Muscle of arm (tissue), 14 donors: ENCODE measurements at places on chromosomes 12 and 14. TPM values are rescaled to one million over a fixed set of nuclear protein-coding genes. Genes with fewer than 3 reads are reported as not detected.

Gene REP15
- polyA plus RNA-seq, result 2.3 TPM

Gene MGAT2
- 25.9 TPM for polyA plus RNA-seq

Gene OTUB2
- polyA plus RNA-seq, result 0.81 TPM

Gene INSM2
- not detected for polyA plus RNA-seq

Gene LTBR
- 41.7 TPM for polyA plus RNA-seq

Gene MED13L
- polyA plus RNA-seq, result 56.8 TPM

Gene KLRD1
- 0.16 TPM for polyA plus RNA-seq

Gene ATXN7L3B
- polyA plus RNA-seq, result 50.9 TPM

Gene GPD1
- polyA plus RNA-seq, result 27.5 TPM

Gene ACVR1B
- 16.5 TPM for polyA plus RNA-seq

Gene YLPM1
- polyA plus RNA-seq, result 51.5 TPM

Gene KRT79
- not detected for polyA plus RNA-seq

Gene DLK1
- 1,868 TPM for polyA plus RNA-seq

Gene SLC22A17
- 24.1 TPM for polyA plus RNA-seq

Gene ASCL1
- polyA plus RNA-seq, result not detected

Gene ZNF140
- polyA plus RNA-seq, result 18.9 TPM

Gene LMNTD1
- not detected for polyA plus RNA-seq

Gene FGF23
- polyA plus RNA-seq, result not detected

Gene SLC17A8
- polyA plus RNA-seq, result 0.37 TPM

Gene MFAP5
- 209 TPM for polyA plus RNA-seq

Gene RNASE4
- 25.2 TPM for polyA plus RNA-seq

Gene SIX4
- 32.1 TPM for polyA plus RNA-seq

Gene KRT3
- not detected for polyA plus RNA-seq

Gene CLEC1A
- polyA plus RNA-seq, result 3.3 TPM

Gene PRPH
- polyA plus RNA-seq, result not detected

Gene NKX2-1
- polyA plus RNA-seq, result not detected

Gene TMEM63C
- 15.1 TPM for polyA plus RNA-seq

Gene NINJ2
- 5.6 TPM for polyA plus RNA-seq

Gene DENND5B
- not detected for polyA plus RNA-seq

Gene AKAP3
- 0.97 TPM for polyA plus RNA-seq

Gene IFT43
- 19.7 TPM for polyA plus RNA-seq

Gene SUOX
- polyA plus RNA-seq, result 16.3 TPM

Gene CD69
- 0.71 TPM for polyA plus RNA-seq

Gene FRMD6
- 44.6 TPM for polyA plus RNA-seq

Gene VCPKMT
- polyA plus RNA-seq, result 8.6 TPM
